ENCODE measurements at places on chromosomes 3 and 15.
A peak's percentile ranks its signal among the peaks of the same experiment; 100 is the strongest.

DNA sequence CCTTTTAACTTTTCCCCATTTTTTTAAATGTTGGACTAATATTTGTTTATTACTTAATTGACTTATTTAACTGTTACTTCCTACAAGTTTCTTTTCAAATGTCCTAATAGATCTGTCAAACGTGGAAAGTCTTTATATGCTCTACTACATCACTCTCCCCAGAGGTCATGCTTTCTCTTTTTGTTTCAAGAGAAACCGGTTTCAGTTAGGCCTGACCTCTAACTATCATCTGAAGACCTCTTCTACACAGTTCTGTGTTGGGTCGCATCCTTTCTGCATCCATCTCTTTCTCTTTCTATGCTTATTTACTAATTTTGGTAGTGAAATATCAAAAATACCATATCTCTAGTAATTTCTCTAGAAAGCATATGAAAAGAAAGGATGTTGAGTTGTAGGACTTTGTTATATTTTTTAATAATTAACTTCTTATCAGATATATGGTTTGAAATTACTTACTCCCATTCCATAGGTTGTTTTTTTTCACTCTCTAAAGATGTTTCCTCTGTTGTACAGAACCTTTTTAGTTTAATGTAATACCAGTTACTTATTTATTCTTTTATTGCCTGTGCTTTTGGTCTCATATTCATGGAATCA lies 781.2 kb upstream of the ARPP21 start:
- DNase-seq, result no peak

- no peak for DNase-seq
These were observed 8.6 kb downstream of the PARP15 start for GRCh38 chr3:122586098-122586497.

GRCh38 chr3:113008117-113008516 lies 17.3 kb downstream of the GTPBP8 start:
- no peak for DNase-seq

- no peak for DNase-seq
These were observed 95.0 kb downstream of the ATG7 start for GRCh38 chr3:11367143-11367693.

DNA sequence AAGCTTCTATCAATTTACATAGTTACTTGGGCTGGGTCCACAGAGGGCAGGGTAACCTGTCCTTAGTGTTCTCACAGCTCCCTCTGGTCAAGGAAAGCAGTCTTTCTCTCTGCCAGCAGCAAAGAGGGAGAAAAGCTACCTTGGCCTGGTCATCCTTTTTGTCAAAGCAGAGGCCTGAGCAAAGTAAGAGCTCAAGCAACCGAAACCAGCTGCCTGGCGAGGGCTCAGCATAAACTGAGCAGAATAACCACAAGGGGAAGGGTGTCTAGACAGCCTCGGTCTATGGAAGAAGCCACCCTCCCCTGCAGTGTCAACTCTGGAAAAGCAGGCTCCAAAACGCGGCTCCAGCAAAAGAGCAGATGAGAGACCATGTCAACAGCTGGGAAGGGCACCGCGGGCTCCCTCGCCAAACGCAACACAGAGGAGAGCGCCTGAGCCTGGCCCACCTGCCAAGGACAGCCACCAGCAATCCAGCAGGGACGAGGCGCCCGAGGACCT lies 17.4 kb downstream of the LRIG1 start:
- peak; percentile 54 for DNase-seq

- DNase-seq, result no peak
These were observed 653 bp upstream of the MFSD1 start for GRCh38 chr3:158801201-158801600.

DNA sequence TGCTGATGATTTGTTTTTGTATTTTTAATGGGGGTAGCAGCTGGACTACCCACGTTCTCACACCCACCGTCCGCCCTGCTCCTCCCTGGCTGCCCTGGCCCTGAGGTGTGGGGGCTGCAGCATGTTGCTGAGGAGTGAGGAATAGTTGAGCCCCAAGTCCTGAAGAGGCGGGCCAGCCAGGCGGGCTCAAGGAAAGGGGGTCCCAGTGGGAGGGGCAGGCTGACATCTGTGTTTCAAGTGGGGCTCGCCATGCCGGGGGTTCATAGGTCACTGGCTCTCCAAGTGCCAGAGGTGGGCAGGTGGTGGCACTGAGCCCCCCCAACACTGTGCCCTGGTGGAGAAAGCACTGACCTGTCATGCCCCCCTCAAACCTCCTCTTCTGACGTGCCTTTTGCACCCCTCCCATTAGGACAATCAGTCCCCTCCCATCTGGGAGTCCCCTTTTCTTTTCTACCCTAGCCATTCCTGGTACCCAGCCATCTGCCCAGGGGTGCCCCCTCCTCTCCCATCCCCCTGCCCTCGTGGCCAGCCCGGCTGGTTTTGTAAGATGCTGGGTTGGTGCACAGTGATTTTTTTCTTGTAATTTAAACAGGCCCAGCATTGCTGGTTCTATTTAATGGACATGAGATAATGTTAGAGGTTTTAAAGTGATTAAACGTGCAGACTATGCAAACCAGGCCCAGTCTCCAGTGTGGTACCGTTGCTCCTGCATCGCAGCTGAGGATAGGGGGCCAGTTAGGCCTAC lies 1.4 kb upstream of the FES start:
- DNase-seq, result no peak

- no peak for DNase-seq
These were observed 207.0 kb upstream of the DCBLD2 start for GRCh38 chr3:99108508-99108907.

GRCh38 chr15:41919201-41919820 lies 25.5 kb upstream of the SPTBN5 start:
- no peak for DNase-seq

DNA sequence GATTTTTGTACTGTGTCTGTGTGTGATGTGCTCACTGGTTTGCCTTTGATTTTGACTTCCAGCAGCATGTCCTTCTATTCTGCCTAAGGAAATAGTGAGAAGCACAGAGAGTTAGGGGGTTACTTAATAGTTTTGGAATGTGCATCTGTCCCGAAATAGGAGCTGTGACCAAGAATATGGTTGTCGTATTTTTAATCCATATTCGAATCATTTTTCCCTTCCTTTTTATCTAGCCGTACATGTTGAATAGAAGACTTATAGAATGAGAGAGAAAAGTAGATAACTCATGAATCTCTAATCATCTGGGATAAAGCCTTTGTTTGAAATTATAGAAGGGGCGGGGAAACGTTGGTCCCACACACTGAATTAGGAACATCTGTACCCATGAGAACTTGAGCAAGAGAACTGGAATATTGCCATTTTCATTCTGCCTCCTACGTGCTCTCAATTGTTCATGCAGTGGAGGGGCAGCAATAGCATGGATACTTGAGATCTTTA lies 23.6 kb downstream of the CRTC3 start:
- no peak for DNase-seq

DNA sequence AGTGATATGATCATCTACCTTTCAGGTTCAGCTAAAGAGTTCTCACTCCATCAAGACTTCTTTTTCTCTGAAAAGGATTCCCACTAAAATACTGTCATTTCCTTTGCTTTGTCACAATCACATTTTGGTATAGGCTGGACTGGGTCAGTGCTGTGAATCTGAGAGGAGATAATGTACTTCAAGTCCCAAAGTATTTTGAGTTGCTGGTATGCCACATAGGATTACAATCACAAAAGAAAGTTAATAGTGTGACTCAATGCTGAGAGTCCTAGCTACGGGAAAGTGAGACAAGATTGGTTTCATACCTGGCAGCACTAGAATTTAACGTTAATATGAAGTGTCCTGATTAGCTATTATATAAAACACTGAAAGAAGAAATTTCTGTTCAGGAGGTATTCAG lies 1073.5 kb downstream of the FHIT start:
- no peak for DNase-seq
